ENCODE measurements at places on chromosomes 13 and 19.
A peak's percentile ranks its signal among the peaks of the same experiment; 100 is the strongest.

- no peak for DNase-seq
These were observed 97.3 kb downstream of the STARD13 start for GRCh38 chr13:33188093-33188882.

- DNase-seq, result no peak
These were observed 100.9 kb downstream of the FOXO1 start for GRCh38 chr13:40565282-40566148.

DNA sequence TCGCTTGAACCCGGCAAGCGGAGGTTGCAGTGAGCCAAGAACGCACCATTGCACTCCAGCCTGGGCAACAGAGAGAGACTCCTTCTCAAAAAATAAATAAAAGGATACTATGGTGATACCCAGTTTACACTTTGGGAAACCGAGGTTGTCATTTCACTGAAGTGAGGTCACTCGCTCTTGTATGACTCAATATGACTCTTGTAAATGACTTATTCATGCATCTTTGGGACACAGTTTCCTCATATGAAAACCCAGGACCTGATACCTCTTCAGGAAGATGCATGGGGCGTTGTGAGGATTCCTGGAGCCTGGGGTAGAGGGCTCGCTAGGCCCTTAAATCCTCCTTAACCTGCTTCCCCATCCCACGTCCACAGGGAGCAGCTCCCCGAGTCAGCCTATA lies 4.5 kb downstream of the PSMD8 start:
- DNase-seq, result no peak

DNA sequence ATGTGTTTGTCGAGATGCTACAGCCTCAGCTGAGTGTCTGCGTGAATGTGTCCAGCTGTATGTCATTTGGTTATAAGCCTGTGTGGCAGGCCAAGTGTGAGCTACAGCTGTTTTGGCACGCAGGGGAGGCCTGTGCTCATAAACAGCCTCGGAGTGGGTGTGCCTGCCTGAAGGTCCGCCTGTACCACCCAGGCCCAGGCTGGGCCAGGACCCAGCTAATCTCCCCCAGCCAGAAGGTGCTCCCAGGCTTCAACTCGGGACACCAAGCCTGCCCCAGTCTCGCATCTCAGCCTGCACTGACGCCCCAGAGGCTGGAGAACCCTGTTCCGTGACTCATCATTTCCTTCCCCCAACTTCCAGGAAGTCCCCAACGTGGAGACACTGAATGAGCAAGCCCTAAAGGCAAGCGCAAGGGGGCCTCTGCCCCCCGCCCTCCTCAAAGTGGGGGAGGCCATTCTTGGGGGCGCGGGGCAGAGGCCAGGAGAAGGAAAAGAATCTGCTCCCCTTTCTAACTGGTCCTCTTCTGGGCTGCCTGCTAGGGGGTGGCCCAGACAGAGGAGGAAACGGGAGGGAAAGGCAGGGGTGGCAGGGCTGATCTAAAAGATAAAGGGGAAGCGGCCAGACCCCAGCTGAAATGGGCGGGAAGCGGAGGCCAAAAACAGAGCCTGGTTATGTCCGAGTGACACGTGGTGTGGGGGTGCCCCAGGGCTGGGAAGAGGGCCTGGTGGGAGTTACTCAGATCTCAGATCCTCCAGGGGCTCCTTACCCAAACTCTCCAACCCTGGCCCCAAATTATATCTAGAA lies 2.0 kb downstream of the SLC1A5 start:
- peak; percentile 87 for DNase-seq

GRCh38 chr13:25744178-25744577 lies 307.6 kb downstream of the SHISA2 start:
- no peak for DNase-seq

- DNase-seq, result no peak
These were observed 3.7 kb upstream of the SMIM17 start for GRCh38 chr19:56639217-56639616.

- no peak for DNase-seq
These were observed 55.2 kb downstream of the CEBPG start for GRCh38 chr19:33428627-33429125.

- no peak for DNase-seq
These were observed 78.2 kb downstream of the FNDC3A start for GRCh38 chr13:49053906-49054305.

DNA sequence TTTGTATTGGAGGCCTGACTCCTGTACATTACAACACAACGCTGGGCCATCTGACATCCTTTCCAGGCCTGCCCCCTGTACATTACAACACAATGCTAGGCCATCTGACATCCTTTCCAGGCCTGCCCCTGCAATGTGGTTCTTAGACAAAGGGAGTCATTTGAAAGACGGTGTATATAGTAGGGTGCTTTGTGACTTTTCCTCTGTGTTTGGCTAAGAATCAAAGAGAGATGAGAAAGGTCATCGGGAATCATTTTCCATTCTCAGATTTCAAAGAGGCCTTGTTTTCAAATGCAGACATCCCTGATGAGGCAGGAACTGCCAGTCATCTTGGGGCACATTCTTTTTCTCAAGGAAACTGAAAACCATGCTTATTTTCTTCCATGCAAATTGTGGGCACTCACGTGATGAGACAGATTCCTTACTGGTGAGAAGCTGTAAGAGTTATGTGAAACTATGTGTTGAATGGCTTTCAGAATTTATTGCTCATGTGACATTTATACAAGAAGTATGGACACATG lies 551.6 kb downstream of the MYO16 start:
- DNase-seq, result no peak

DNA sequence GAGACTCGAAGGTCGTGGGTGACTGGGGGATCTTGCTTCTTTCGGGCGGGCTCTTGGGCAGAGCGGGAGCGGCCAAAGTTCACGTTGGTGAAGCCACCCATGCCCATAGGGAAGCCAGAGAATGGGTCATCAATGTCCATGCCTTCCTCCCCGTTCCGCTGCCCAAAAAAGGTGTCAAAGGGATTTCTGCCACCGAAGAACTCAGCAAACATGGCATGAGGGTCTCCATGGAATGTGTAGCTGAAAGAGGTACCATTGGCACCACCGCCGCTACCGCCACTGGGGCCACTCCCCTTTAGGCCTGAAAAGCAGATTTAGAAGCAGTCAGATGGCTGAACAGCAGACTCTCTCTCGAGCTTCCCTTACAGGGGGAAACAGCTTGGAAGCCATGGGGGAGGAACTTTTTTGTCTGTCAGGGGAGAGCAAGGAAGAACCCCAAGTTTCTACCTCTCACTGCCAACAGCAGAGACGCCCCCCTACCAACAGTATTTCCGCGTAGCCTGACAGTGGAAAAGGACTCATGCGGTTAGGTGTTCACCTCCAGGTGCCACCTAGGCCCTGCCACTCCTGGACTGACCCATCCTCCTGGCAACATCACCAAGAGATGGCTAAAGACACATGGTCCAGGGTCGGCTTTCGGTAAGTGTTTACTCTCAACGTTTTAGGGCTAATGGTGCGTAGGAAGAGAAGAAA lies 1.3 kb downstream of the DNAJB1 start:
- DNase-seq, result peak; percentile 56

DNA sequence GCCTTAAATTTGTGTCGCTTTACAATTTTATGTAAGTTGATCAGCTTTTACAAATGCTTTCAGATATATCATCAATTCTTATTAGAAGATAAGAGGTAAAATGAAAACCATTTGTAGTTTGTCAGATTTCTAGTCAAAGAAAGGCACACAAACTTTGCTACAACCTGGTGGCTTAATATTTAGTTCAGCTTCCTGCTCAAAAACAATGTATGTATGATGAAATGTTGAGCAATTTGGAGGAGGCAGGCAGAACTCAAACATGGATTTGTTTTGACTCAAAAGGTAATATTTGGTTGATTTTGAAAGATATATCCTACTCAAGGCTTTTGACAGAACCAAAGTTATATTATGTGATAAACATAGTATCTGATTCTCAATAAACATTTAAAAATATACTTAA lies 24.2 kb downstream of the NEK5 start:
- no peak for DNase-seq

DNA sequence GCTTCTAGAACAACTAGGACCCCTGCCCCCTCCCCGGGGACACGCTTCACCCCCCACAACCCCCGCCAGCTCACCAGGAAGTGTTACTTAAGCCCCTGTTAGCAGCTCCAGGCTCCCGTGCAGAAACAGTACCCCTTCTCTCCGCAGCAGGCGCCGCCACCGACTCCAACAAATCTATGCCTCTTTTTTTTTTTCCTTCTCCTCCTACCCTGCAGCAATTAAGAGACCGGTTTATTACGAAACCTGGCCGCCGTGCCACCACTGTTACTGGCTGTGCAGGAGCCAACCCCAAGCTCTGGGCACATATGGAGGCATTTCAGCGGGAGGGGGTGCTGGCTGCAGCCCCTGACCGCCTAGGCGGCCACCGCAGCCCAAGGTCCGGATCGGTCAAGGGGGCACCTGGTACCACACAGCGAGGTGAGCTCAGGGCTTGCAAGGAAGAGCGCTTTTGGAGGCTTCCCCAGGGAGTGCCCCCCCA lies 2.4 kb downstream of the GADD45B start:
- DNase-seq, result peak; percentile 58

GRCh38 chr19:53549340-53549739 lies 11.4 kb downstream of the ZNF331 start:
- no peak for DNase-seq

DNA sequence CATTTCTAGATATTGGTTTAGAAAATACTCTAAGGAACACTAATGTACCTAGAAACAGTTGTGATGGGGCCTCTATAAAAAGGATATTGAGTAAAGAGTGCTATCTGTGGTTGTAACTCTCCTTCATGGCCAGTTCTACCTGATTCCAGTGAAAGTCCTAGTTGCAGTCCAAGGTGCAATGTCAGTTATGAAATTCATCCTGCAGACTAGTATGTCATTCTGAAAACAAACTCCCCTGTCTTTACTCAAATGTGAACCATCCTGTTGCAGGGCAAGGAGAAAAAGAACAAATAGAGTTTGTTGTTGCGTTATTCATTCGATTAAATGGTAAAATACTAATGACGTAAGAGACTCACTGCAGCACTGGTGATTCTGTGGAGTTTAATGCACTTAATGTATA lies 18.3 kb upstream of the N4BP2L1 start:
- DNase-seq, result no peak

DNA sequence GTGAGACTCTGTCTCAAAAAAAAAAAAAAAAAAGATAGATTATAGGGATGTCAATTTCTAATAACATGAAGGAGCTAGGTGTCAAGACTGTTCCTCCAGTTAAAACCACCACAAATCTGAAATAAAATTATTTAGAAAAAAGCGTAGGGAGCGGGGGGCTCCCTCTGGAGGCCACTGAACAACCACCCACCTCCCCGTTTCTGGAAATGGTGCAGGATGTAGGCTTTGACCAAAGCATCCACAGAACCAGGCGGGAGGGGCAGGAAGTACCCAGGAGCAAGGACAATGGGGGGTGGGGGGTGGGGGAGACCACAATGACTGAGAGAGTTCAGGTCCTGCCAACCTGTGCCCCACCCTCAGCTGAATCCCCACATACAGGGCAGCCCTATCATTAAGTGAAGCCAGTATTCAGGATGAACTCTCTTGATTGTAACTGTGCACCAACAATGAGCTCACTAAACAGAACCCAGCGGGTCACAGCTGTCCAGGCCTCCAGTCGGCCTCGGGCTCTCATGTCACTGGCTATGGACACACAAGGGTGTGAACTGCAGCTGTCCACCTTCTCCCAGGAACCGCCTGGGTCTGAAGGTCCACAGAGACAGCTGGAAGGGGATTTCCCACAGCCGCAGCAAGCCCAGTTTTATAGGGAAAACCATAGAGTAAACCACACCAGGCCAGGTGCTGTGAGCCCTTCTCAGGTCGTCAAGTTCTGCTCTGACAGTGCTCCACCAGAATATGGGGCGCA lies 6.6 kb downstream of the ZSCAN18 start:
- DNase-seq, result no peak

DNA sequence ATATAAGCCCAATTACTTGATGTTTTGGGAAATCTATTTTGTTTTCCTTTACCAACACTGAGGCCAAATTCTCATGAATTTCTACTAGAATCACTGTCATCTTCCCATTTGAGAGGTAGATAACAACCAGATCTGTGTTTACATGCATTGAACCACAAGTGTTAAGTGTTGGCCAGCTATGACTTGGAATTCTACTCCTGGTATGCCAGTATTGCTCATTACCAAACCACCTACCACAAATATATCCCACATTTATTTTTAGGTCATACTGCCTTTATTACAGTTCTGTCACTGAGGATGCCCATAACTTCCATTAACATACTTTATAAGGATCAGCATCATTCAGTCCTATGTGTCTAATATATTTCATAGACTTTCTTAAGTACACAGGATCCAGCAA lies 328.9 kb downstream of the DIAPH3 start:
- no peak for DNase-seq

DNA sequence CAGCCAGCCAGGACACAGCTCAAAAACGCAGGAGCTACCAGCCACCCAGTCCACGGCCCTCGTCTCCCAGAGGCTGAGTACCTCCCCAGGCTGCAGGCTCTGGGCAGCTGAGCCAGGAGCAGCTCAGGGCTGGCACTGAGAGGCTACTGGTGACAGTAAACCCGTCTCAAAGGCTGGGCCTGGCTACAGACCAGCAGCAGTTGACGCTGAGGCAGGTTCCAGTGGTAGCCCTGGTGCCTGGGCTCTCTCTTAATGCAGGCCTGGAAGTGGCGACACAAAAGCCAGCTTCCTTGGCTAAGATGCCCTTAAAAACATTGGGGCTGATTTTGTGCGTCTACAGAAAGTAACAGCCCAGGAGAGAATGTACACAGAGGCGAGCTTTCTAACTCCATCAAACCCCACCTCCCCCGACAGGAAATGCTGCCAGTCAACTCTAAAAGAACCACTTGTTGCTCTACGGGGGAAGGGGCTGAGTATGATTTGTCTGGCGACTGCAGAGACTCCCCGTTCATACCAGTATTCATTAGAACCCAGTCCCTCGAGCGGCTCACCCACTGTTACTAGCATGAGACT lies 126.3 kb downstream of the STK24 start:
- peak; percentile 9 for DNase-seq

GRCh38 chr19:16376241-16376640 lies 51.6 kb downstream of the KLF2 start:
- DNase-seq, result no peak

- no peak for DNase-seq
These were observed 818.2 kb downstream of the UQCRFS1 start for GRCh38 chr19:28394725-28395124.

DNA sequence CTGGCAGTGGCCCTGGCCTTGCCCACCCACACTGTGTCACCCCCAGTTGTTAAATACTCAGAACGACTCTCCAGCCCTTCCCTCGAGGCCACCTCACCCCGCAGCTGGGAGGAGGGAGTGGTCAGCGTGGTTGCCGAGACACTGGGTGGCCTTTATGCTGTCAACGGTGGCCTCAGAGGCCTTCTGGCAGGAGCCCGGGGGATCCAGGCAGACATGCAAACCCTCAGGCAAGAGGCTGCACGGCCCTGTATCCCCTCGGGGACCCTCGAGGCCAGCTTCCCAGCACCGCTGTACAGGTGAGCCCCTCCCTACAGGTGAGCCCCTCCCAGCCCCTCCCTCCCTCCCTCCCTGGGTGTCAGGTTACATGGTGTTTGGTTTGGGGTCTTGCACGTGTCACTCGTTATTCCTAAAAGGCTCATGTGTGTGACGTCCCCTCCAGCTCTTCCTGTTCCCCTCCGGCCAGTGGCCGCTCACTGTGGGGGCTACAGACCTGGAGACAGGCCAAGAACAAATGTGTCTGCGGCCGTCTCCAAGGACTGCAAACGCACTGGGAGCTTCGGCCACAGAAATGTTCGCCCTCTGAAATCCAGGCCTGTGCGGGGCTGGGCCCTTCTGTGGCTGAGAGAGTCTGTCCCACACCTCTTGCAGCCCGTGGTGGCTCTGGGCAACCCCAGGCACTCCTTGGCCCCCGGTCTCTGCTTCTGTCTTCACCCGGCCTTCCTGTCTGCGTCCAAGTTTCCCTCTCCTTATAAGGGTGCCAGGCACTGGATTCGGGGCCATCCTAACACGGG lies at the start of gene TEKTIP1:
Gene TEKTIP1 (plus strand): TSS at position 210 of the 791 bp plus-strand sequence. CDS start 4 bp downstream, at position 214.
- no peak for DNase-seq

GRCh38 chr13:47639738-47640447 lies 361.2 kb downstream of the SUCLA2 start:
- DNase-seq, result no peak
